ENCODE measurements at places on chromosomes 6 and 20. TPM values are rescaled to one million over a fixed set of nuclear protein-coding genes. Genes with fewer than 3 reads are reported as not detected.

- no peaks in the 10 kb centered on the region for H3K4me1 ChIP-seq
- no peak overlapping the region for H3K27ac ChIP-seq
- no peaks in the 10 kb centered on the region for H3K36me3 ChIP-seq
- DNase-seq = no peak
Observed at GRCh38 chr6:49698478-49698877, 14.9 kb downstream of the CRISP2 start.

DNA sequence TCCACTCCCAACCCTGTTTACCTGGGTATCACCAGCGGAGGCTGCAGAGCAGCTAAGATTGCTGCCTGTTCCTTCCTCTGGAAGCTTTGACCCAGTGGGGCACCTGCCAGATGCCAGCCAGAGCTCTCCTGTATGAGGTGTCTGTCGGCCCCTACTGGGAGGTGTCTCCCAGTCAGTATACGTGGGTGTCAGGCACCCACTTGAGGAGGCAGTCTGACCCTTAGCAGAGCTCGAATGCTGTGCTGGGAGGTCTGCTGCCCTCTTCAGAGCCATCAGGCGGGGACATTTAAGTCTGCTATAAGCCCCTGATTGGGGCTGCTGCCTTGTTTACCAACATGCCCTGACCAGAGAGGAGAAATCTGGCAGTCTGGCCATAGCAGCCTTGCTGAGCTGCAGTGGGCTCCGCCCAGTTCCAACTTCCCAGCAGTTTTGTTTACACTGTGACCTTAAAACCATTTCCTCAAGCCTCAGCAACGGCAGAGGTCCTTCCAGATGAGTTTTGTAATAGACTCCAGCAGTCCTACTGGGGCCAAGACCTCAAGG is 2.8 kb downstream of the RAET1E start:
- H3K36me3 ChIP-seq = no peaks in the 10 kb centered on the region
- peaks cover 30% of the 10 kb centered on the region for H3K27me3 ChIP-seq
- H3K27ac ChIP-seq = no peak overlapping the region
- H3K4me3 ChIP-seq = no peak overlapping the region
- H3K4me1 ChIP-seq = no peaks in the 10 kb centered on the region

Gene PLN
- total RNA-seq = not detected

- DNase-seq = no peak
- H3K36me3 ChIP-seq = peaks cover 15% of the 10 kb centered on the region
- peak overlapping the region; percentile 39 for H3K4me3 ChIP-seq
- no peaks in the 10 kb centered on the region for H3K27me3 ChIP-seq
- H3K4me1 ChIP-seq = peaks cover 43% of the 10 kb centered on the region
Observed at GRCh38 chr20:63976980-63977738, 2.3 kb downstream of the SAMD10 start.

GRCh38 chr6:32886681-32887383 is 32.8 kb downstream of the PSMB9 start:
- no peak overlapping the region for H3K27ac ChIP-seq
- H3K4me1 ChIP-seq = peaks cover 24% of the 10 kb centered on the region
- H3K4me3 ChIP-seq = no peak overlapping the region
- no peaks in the 10 kb centered on the region for H3K36me3 ChIP-seq
- DNase-seq = no peak

DNA sequence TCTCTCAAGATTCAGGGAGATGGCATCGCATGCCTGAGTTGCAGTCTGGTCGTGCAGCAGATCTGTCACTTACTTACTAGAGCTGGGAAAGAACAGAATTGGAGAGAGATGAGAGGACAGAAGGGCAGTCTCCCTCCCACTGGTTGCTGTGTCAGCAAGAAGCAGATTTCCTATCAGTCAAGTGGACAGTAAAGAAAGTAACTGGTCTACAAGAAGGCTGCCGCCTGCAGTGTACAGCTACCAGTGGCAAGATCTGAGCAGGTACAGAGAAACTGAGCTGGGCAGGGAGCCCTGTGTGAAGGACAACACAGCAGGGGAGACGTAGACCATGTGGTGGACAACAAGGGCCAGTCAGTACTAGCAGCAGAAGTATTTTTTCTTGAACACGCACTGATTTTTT is 49.5 kb upstream of the PCSK2 start:
- no peak for DNase-seq
- H3K4me3 ChIP-seq = no peak overlapping the region
- no peaks in the 10 kb centered on the region for H3K27me3 ChIP-seq
- H3K36me3 ChIP-seq = no peaks in the 10 kb centered on the region
- no peak overlapping the region for H3K27ac ChIP-seq

DNA sequence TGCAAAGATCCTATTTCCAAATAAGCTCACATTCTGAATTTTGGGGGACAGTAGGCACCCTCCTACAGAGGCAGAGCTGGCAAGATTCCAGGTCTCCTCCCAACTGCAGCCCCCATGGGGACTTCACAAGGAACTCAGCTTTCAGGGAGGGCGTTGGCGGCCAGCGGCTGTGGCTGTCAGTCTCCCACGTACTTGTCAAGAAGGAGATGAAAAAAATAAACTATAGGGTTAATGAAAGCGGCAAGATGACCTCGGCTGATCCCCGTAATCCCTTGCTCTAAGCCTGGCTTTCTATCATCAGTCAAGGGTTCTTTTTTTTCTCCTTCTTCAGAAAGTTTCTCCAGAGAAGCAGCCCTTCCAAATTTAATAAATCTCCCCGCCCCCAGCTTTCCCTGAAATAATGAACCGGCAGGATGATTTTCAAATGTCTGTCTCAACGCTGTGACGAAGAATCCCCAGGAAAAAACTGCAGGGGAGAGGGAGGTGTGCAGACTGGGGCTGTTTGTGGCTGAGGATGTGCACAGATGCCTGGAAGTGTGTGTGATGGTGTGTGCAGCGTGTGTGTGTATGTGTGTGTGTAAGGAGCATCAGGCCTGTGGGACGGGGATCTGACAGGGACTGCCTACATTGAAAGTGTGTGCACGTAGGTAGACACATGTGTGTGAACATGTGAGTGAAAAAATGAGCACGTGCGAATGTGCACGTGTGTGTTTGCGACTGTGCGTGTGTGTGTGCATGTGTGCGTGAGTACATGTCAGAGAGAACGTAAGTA is 78.7 kb downstream of the SLC2A10 start:
- H3K4me3 ChIP-seq = no peak overlapping the region
- H3K27me3 ChIP-seq = peaks cover 16% of the 10 kb centered on the region
- H3K27ac ChIP-seq = no peak overlapping the region
- no peaks in the 10 kb centered on the region for H3K4me1 ChIP-seq

GRCh38 chr20:40427026-40427425 is 262.0 kb downstream of the MAFB start:
- H3K27ac ChIP-seq = no peak overlapping the region
- no peaks in the 10 kb centered on the region for H3K36me3 ChIP-seq
- DNase-seq = no peak

GRCh38 chr6:134021396-134022122 is 30.9 kb downstream of the SLC2A12 start:
- H3K4me1 ChIP-seq = peaks cover 10% of the 10 kb centered on the region
- H3K27me3 ChIP-seq = no peaks in the 10 kb centered on the region
- peak overlapping the region; percentile 5 for H3K4me3 ChIP-seq
- no peaks in the 10 kb centered on the region for H3K36me3 ChIP-seq
- no peak overlapping the region for H3K27ac ChIP-seq

Gene IL20RA
- not detected for total RNA-seq

GRCh38 chr6:134247844-134248580 is 69.9 kb downstream of the SGK1 start:
- H3K36me3 ChIP-seq = no peaks in the 10 kb centered on the region
- H3K4me1 ChIP-seq = peaks cover 59% of the 10 kb centered on the region
- DNase-seq = no peak
- peak overlapping the region; percentile 97 for H3K27ac ChIP-seq

DNA sequence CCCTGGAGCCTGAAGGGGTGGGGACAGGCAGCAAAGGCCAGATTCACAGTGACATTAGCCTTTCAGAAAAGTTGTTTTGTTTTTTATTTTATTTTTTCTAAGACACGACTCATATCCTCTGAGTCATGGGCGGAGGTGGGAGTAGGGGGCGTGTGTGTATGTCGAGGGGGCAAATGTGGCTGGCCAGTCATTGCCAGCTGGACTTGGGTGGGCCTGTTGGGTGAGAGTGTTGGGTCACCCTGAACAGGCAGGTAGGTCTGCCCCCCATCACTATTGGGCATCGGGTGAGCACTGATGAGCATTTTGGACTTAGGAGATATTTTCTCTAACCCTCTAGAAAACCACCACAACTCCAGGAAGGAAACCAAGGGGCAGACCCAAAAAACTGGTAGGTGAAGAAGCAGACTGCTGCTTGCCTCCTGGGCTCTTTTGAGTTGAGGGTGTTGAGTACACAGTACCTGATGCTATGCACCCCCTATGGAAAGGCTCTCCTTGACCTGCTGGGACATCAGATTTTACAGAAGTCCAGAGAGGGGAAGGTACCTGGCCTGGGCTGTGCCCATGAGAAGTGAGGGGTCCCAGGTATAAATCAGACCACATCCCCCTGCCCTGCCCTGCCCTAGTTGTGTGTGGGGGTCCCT is 5.6 kb downstream of the SMIM29 start:
- H3K27me3 ChIP-seq = no peaks in the 10 kb centered on the region
- H3K36me3 ChIP-seq = peaks cover 74% of the 10 kb centered on the region
- DNase-seq = no peak
- peak overlapping the region; percentile 37 for H3K27ac ChIP-seq
- H3K4me3 ChIP-seq = no peak overlapping the region

DNA sequence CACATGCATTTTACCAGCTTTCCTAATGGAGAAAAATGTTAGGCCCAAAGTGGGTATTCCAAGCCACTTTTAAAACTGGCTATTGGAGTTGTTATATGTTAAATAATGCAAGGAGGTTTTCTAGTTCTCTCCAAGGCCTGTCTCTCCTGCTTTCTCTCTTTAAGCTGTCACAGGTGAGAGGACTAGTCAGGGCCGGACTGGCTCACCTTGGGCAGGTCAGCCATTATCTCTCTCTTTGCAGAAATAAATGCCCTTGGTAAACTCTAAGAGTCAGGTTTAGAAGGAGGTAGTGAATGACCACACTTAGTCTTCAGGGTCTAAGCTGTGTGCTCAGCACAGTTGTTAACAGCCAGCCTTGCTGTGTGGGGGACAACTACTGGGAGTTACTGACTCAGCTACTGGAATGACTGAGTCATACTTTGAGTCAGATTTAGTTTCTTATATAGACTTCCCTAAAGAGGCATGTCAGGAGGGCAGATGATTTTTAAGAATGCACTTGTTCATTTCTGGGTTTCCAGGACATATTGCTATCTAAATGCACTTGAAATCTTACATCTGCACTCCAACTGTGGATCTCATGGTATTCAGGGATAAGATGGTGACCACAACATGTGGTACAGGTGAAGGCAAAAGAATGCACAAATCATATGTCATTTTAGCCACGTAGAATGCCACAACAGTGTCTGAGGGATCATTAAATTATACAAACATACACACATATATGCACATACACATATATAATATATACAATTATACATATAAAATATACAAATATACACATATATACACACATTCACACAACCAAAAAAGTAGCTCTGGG is 719.4 kb downstream of the EPM2A start:
- H3K27me3 ChIP-seq = no peaks in the 10 kb centered on the region
- no peaks in the 10 kb centered on the region for H3K4me1 ChIP-seq
- H3K4me3 ChIP-seq = no peak overlapping the region
- H3K27ac ChIP-seq = no peak overlapping the region
- H3K36me3 ChIP-seq = no peaks in the 10 kb centered on the region

DNA sequence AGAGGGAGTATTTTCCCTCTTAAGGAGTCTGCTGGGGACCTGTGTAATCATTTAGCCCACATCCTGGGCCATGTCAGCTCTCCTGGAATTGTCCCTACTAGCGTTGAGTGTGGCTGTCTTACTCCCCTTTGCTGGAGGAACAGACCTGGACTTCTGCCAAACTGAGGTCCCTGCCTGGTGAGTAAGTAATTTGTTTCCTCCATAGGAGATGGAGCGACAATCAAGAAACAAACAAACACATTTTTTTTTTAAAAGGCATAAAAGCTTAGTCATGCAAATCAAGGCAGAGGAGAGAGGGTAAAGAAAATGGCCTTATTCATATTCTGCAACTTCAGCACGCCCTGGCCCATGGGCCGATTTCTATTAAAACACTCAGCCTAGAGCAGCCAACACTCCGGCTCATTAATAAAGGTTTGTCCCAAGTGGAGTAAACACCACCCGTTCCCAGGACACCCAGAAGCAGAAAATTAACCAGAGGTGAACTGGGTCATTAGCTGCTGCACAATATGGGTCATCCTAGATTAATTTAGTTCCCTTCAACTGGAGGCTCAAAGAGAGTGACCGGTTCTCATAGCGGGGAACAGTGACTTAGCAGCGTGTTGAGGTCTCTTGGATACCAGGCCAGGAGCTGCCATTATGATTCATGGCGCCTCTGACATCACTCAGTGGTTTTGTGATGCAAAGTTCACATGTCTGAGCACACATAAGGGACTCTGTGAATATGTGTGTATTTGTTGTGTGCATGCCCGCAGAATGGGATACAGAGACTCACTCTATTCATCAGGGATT is 165.0 kb upstream of the SULF2 start:
- peaks cover 16% of the 10 kb centered on the region for H3K27me3 ChIP-seq
- H3K36me3 ChIP-seq = no peaks in the 10 kb centered on the region
- peaks cover 2% of the 10 kb centered on the region for H3K4me1 ChIP-seq
- H3K4me3 ChIP-seq = no peak overlapping the region
- no peak overlapping the region for H3K27ac ChIP-seq

Gene BACH2
- 79.6 TPM for total RNA-seq

Gene NEU1
- 18.3 TPM for total RNA-seq

Data from activated B cell treated with CpG ODN at 0.5 μM for 24 hours (primary cell).